ENCODE measurements at places on chromosomes 7 and 10.

DNA sequence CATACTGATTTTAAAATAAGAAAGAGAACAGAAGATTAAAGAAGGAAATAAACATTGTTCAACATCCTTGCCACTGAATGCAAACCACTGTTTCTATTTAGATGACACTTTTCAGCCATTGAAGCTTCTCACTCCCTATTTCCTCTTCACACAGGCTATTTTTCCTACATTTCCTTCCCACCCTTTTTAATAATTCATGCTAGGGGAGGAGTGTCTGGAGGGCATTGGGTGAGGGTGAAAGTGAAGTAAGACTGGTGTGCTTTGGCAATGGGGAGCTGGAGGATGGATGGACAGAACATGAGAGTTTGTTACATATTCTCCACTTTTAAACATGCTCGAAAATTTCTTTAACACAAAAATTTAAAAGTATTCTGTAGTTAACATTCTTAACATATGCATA, 168.8 kb upstream of the GLI3 start:
- DNase-seq = no peak

DNA sequence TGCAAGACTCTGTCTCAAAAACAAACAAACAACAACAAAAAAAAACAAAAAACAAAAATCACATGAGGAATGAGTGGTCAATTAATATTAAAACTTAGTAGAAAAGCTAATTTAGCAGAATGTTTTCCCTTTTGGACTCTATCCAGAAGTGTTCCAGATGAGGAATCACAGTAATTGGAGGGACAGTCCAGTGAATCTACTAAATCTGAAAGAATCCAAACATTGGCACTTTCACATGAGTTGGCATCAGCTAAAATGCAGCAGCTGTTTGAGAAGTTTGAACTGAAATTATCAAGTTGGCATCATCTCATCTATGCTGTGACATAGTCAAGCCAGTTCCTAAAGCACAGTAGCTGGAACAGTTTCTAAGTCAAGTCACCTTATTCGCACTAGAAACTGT, 367.8 kb downstream of the PPP1R3A start:
- no peak for DNase-seq

- DNase-seq = no peak
Observed at GRCh38 chr10:12455766-12456165, 106.4 kb downstream of the CAMK1D start.

DNA sequence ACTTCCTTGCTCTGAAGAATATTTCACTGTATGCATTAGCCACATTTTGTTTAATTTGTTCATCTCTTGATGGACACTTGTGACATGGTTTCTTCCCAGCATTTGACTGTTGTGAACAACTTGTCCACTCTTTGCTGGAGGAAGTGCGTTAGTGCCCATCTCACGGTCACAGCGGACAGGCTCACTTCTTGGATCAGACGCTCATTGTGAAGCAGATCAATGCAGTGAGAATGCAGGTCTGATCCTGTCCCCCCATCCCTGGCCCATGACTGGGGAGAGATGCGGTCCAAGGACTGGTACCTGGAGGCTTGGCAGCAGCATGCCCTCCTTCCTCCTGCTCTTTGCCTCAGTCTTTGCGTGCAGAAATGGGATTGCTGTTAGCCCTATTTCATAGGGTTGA, 41.5 kb downstream of the DOCK1 start:
- no peak for DNase-seq

GRCh38 chr7:42151309-42151708, 85.7 kb downstream of the GLI3 start:
- DNase-seq = no peak

GRCh38 chr7:303425-303824, 13.5 kb downstream of the FOXL3 start:
- DNase-seq = no peak

- no peak for DNase-seq
Observed at GRCh38 chr7:76282344-76283253, 19.9 kb upstream of the HSPB1 start.

- DNase-seq = no peak
Observed at GRCh38 chr7:44539669-44540506, 1.2 kb downstream of the NPC1L1 start.

DNA sequence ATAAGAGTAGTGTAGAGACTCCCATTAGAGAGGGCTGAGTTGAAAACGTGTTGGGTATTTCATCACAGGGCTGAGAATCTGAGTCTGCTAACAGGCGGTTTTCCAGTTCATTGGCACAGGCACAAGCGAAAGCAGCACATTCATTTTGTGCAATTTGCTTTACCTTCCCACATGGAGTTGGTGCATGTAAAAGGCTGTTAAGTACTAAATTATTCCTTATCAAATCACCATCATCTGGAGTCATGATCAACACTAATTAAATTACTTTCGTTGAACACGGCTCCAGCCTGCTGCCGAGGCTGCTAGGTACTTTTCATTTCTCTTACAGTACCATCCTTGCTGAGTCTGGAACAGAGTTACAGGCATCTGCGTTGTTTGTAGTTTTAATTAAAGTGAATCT, 43.8 kb downstream of the ETV1 start:
- DNase-seq = no peak

- DNase-seq = no peak
Observed at GRCh38 chr10:121865554-121865953, 62.3 kb downstream of the ATE1 start.

- no peak for DNase-seq
Observed at GRCh38 chr10:100631192-100631591, 95.4 kb downstream of the HIF1AN start.

- DNase-seq = no peak
Observed at GRCh38 chr7:94045581-94045980, 41.4 kb upstream of the BET1 start.

- DNase-seq = peak; percentile 50
Observed at GRCh38 chr7:76358011-76358480, 745 bp downstream of the YWHAG start.

DNA sequence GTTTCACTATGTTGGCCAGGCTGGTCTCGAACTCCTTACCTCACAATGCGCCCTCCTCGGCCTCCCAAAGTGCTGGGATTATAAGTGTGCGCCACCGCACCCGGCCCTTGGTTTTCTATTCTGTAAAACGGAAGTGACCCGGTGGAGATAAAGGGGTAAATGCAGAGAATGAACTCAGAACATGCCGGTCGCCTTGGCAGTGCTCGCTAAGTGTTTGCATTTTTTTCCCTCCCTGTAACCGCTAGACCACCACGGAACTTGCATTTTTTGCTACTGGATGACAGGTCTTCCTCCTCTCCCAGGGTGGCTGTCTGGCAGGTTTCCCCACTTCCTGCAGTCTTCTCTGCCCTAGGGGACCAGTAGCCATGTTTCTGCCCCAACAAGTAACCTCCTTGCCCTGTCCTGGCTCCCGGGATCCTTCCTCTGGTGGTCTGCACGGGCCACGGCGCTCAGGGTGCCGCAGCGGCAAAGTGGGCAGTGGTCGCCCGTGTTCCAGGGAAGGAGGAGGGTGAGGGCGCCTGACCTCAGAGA, 18.8 kb upstream of the GNA12 start:
- no peak for DNase-seq

GRCh38 chr10:122099562-122099961, 110.6 kb downstream of the TACC2 start:
- no peak for DNase-seq

- no peak for DNase-seq
Observed at GRCh38 chr7:151710646-151711434, 166.1 kb downstream of the PRKAG2 start.

DNA sequence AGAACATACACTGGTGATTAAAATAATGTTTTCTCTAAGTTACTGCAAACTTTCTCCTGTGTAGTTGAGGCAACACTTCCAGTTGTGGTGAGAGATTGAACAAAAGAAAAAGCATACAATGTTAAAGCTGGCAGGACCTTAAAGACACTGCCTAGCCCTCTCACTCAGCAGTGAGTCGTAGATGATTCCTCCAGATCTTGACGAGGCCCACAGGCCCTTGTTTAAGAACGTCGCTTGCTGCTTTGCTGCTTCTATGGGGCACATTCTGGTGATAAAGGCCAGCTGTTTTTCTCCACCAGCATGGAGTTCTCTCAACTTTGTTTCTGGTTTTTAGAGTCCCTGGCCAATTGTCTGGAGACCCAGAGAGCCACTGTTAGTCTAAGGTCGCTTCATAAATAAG, 2.8 kb upstream of the DENND11 start:
- DNase-seq = no peak

GRCh38 chr7:70529436-70529835, 602.5 kb upstream of the GALNT17 start:
- DNase-seq = no peak

DNA sequence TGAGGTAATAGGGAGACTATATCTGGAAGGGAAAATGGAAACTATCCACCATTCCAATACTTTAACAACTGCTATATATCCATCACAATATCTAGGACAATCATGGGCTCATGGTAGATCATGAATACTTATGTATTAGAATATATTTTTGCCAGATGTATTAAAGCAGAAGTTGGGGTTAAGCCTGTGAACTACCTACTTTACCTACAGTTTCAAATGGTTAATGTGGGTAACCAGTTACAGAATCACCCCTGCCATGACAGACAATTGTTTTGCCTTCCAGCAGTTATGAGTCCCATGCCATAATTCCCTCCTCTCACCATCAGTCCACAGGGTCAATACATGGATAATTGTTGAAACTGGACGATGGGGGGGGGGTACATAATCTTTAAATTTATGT, 29.9 kb upstream of the RAPGEF5 start:
- DNase-seq = no peak

- DNase-seq = no peak
Observed at GRCh38 chr7:159127691-159128642, 16.7 kb downstream of the VIPR2 start.

GRCh38 chr7:100951172-100951571, 1.8 kb downstream of the MUC3A start:
- no peak for DNase-seq

- DNase-seq = peak; percentile 71
Observed at GRCh38 chr10:119416855-119417254, 125.7 kb downstream of the RGS10 start.

DNA sequence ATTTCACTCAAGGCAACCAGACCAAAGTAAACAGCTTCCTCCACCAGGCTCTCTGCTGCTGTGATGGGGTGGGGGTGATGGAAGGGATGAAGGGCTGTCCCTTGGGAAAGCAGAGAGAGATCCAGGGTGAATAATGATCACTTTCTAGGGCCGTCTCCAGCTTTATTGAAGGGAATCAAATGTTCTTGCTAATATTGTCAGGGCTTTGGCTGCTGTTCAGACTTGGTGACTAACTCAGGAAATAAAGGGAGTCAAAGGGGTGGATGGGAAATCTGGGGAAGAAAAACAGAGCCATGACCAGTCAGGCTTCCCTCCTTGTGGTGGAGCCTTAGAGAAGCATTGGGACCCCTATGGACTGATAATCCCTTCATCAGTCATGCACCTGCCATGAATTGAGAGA, 196.2 kb upstream of the AGK start:
- no peak for DNase-seq

- DNase-seq = no peak
Observed at GRCh38 chr10:119483001-119483400, 59.5 kb downstream of the RGS10 start.

DNA sequence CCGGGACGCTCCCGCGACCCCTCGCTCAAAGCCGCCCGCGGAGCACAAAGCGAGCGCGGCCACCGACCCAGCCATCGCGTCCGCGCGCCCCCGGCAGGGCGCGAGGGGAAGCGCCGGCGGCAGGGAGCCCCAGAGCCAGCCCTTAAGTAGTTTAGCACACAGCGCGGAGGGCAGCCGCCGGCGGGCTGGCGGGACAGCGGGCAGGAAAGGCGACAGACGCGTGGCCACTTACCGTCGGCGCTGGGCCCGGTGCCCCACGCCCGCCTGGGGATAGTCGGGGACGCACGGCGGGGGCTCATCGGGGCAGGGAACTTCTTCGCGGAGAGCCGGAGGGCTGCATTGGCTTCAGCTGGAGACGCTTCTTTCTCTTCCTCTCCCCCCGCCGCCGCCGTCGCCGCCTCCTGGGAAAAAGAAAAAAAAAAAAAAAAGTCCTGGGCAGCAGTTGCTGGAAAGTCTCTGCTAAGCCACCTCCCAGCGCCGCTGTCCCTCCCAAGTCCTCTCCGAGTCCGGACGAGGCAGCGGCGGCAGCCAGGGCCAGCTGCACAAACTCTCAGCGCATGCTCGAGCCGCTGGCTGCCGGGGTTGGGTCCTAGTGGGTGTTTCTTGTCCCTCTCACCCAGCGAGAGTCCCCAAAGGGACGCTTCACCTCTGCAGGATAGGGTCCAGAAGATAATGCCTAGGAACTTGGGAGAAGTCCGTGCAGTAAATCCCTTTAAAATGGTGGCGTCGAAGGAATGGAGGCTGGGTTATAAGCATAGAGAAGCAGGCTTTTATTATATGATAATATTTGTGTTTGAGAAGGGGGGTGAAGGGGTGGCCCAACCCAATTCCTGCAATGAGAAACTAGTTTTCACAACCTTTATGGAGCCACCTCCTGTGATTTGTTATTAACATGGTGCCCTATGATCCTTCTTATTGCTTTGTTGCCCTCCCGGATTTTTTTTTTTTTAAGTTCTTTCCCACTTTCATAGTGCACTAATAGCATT, at the start of gene TSPAN12:
TSS of gene TSPAN12 (minus strand) at position 557 of the 986 bp plus-strand sequence. CDS start 1,381 bp downstream, outside the sequence.
- peak; percentile 24 for DNase-seq

DNA sequence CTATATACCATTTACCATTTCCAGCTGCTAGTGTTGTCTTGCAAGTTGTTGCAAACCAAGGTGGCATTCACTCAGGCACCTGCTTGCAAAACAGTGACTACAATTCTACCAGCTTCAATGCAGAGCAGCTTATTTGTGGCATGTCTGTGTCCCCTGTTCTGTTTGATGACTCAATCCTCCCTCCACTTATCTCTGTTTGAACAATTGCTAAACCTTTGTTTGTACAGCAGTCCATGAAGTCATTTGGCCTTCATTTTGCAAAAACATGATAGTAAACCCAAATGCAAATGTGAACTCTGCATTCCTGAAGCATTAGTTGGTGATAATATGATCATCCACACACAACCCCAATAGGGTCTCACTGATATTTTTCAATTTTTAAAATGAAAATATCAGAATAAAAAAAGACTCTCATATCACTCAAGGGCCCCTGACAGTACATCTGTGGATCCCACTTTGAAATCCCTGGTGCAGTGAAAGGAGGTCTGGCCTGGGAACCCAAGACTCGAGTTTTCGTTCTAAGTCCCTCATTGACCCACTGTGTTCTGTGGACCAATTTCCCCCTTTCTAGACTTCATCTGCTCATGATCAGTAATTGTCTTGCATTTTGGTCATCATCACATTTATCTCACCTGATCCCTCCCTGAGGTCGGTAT, 425.4 kb downstream of the RPS24 start:
- DNase-seq = no peak

GRCh38 chr7:92366730-92367129, 80.6 kb upstream of the GATAD1 start:
- no peak for DNase-seq

DNA sequence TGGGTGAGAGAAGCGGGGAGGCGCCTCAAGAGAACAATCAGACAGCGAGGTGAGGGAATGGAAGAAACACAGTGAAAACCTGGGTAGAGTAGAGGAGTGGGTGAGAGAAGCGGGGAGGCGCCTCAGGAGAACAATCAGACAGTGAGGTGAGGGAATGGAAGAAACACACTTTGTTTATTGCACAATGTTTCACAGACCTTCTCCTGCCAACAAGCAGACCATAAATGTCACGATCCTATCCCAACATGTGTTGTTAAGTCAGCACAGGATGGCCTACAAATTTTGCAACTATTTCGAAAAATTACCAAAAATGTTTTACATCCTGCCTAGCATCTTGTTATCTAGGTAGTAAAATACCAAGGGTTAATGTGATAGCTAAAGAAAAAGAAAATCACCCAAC, 115.3 kb downstream of the JAZF1 start:
- DNase-seq = no peak

GRCh38 chr7:9453521-9453920, 1020.1 kb downstream of the NXPH1 start:
- no peak for DNase-seq

Data from CD4-positive, alpha-beta T cell treated with Interferon gamma for 1 hour (primary cell).